ENCODE measurements at places on chromosomes 5 and 9.

DNA sequence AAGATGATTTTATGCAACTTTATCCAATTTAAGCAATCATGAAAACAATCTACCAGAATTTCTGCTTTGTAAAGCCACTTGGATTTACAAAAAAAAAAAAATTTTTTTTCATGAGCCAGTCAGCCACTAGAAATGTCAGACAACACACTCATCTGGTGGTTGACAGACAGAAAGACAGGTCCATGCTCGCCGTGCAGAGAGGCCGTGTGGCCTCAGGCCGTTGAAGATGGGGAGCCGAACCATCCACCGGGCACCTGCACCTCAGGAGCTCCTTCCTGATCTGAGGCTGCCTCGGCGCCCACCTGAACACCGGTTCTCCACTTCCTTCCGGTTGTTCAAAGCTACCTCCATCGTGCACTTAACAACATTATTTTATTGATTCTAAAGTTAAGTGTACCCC is 138.0 kb upstream of the IRX4 start:
- DNase-seq = no peak

- no peak for DNase-seq
Measured at GRCh38 chr9:125412166-125412565, 150.5 kb downstream of the GAPVD1 start.

DNA sequence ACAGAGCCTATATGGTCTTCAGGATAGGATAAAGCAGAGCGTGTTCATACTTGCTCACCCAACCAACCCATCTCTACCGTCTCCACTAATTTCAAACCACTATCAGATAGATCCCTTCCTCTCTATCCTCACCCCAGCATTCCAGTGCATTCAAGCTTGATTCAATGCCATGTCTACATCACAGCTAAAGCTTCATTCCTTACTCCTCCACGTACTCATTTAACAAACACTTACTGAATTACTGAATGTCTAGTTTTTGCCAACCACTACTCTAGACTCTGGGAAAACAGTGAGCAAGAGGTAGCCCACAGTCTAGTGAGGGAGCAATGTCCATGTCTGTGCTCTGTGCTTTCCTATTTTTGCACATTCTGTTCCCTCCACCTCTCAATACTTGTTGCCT is 163.5 kb upstream of the MSX2 start:
- no peak for DNase-seq

DNA sequence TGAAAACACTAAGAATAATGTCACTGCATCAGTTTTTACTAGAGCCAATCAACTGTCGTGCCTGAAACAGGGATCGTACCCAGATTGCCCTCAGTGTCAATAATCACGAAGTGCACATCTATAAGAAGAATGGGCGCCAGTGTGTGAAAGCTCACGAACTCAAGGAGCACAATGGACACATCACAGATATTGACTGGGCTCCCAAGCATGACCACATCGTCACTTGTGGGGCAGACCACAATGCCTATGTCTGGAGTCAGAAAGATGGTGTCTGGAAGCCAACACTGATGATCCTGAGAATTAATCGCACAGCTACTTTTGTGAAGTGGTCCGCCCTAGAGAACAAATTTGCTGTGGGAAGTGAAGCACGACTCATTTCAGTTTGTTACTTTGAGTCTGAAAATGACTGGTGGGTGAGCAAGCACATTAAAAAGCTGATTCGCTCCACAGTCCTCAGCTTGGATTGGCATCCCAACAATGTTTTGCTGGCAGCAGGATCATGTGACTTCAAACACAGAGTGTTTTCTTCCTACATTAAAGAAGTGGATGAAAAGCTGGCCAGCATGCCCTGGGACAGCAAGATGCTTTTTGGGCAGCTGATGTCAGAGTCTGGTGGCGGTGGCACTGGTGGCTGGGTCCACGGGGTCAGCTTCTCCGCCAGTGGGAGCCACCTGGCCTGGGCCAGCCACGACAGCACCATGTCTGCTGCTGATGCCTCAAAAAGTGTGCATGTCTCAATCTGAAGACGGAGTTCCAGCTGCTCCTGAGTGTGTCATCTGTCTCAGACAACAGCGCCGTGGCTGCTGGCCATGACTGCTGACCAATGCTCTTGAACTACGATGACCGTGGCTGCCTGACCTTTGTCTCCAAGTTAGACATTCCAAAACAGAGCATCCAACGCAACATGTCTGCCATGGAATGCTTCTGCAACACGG is 32.2 kb downstream of the NSA2 start:
- no peak for DNase-seq

GRCh38 chr9:127199001-127199791 is 65.4 kb upstream of the GARNL3 start:
- peak; percentile 76 for DNase-seq

- no peak for DNase-seq
Measured at GRCh38 chr5:149079883-149080282, 17.0 kb upstream of the SH3TC2 start.

- DNase-seq = no peak
Measured at GRCh38 chr5:135205632-135206349, 171.8 kb upstream of the PITX1 start.

GRCh38 chr9:6628704-6629103 is 16.8 kb downstream of the GLDC start:
- no peak for DNase-seq

DNA sequence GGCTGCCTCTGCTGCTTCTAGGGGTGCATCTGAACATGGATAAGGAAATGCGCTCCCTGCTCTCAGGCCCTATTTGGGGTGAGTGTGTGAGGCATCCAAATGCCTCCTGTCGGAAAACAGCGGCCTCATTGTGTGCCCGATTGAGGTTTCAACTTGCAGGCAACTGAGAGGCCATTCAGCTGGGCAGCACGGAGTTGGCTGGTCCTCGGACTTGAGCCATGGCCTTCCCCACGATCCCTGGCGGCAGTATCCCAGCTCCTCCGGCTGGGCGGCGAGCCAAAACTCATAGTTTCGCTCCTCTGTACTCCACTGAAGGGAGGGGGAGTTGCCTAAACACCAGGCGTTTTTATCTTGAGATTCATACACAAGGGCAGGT is 597.3 kb upstream of the SGCD start:
- no peak for DNase-seq

DNA sequence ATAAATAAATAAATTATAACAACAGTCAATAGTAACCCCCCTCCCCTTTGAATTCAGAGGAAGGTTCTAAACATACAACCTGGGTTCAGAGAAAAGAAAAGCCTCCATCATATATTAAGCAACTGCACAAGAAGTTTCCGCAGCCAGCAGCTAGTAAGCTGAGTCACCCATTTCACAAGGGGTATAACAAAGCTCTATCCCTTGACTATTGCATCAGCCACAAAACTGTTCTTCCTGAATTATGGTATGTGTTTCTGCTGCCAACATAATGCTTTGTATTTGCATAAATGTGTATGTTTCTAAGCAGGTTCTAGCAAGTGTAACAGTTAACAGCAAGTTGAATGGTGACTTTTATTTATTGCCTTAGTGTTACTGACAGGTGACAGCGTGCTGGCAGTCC is 6.8 kb upstream of the CEP120 start:
- DNase-seq = no peak

DNA sequence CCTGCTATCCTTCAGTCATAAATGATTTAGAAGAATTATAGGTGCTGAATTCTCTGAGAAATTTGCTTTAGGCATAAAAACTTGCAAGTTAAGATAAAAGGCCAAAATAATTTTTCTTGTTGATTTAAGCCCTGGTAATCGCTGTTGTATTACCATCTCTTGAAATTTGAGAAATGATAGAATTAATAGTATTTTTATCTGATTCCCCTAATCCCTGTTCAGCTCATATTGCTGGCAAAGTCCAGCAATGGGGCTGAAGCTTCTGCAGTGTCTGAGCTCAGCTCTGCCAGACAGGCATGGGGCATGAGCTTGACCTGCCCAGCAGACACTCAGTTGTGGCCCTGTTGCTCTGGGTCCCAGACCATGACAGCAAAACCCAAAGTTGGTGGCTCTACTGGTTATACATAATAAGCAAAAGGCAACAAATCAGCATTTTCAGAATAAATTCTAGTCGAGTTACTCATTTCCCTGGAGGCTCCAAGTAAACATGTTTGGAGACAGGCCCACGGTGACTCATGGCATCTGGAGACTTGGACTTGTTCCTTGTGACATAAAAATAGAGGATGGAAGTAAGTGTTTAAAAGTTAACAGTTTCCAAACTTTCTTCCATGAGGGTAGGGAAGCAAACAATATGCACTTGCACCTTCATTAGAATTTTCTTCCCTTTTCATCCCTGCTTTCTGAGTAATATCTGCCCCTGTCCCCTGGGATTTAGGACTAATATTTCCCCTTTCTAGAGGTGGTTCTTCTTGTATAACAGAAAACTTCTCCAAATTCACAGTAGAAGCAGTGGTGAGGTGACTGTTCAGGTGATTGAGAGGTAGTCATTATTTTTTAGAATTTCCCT is 60.2 kb upstream of the SLC2A8 start:
- no peak for DNase-seq

- DNase-seq = no peak
Measured at GRCh38 chr9:112421771-112422222, 41.9 kb downstream of the HSDL2 start.

- DNase-seq = no peak
Measured at GRCh38 chr5:850511-851006, at the start of gene ZDHHC11. TSS of gene ZDHHC11 (minus strand) at chr5:850986. CDS start at chr5:850602, 384 bp downstream.

GRCh38 chr9:105662184-105663104 is at the start of gene TAL2:
TSS of gene TAL2 (plus strand) at chr9:105662457. CDS start at chr9:105662497, 40 bp downstream.
- no peak for DNase-seq

Measured in activated CD4-positive, alpha-beta T cell treated with anti-CD3 and anti-CD28 coated beads, Interleukin-2, amount 50 U/mL, for 1 hour (primary cell).